ENCODE measurements at places on chromosomes 2 and 18.

DNA sequence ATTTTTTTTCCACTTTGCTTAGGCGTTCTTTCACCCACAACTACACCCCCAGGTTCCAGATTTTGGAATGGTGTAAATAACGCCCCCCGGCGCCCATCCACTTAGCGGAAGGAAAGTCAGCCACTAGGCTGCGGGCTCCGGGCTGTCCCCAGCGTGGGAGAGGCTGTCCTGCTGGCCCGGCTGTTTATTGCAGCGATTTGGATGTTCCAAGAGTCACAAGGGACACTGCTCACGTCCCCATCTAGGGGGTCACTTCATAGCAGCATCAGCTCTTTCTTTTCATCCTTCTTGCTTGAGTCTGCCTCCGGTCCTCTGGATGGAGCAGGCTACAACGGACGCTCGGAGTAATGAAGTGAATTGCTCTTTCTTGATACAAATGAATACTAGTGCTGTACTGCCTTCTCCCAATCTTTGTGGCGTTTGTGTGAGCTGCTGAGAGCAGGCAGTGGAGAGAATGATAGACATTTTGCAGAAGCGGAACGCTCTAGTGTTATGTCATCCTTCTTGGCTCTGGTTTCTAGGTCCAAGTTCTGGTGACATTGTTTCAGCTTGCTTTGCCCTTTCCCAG, 50.7 kb upstream of the PAIP2B start:
- peak; percentile 56 for DNase-seq

GRCh38 chr2:191703079-191703725, 25.3 kb downstream of the NABP1 start:
- no peak for DNase-seq

GRCh38 chr2:222998459-222998858, 53.5 kb upstream of the KCNE4 start:
- no peak for DNase-seq

DNA sequence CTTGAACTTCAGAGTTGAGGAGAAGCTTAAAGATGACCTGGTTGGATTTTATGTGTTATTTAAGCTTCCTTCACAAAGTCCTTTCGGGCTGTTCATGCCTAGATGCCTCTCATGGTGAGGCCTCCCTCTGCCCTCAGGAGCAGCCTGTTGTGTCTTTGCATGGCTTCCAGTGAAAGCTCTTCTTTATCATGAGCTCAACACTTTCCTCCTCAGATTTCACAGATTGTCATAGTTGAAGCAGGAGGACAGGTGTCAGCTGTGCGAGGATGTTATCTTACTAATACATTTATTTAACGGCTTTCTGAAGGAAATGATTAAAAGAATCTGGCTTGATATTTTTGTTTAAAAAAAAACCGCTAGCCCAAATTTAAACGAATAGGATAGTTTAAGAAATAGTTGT, 48.8 kb upstream of the ITSN2 start:
- DNase-seq: no peak

- DNase-seq: no peak
Observed at GRCh38 chr2:198368089-198368488, 563.7 kb downstream of the PLCL1 start.

DNA sequence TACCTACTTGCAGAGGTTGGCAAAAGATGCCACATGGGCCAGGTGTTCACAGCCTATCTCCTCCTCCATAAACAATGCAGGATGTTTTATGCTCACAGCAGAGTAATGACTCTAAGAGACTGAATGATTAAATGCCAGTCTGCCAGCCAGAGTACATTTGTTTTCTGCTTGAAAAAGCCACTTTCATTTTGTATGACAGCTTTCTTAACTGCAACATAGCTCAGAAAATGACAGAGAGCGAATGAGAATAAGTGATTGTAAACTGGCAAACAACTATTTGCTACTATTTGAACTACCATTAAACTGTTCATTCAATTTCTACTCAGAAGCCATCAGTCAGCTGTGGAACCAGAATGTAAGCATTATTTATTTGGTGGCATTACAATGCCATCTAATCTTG, 50.6 kb upstream of the DCC start:
- peak; percentile 73 for DNase-seq

DNA sequence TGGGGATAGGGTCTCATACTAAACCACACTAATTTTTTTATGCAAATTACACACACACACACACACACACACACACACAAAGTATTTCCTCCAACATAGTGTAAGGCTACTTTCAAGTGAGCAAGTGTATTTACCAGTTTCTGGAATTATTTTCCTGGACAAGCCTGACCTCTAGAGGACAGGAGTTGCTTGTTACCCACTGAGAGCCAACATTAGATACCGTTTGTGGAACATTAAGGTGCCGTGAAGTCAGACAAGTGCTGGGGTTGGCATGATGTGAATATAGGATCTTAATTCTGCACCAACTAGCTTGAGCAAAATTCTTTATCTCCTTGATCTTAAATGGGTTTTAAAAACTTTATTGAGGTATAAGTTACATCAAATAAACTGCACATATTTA, 39.3 kb upstream of the SERPINB2 start:
- peak; percentile 94 for DNase-seq

DNA sequence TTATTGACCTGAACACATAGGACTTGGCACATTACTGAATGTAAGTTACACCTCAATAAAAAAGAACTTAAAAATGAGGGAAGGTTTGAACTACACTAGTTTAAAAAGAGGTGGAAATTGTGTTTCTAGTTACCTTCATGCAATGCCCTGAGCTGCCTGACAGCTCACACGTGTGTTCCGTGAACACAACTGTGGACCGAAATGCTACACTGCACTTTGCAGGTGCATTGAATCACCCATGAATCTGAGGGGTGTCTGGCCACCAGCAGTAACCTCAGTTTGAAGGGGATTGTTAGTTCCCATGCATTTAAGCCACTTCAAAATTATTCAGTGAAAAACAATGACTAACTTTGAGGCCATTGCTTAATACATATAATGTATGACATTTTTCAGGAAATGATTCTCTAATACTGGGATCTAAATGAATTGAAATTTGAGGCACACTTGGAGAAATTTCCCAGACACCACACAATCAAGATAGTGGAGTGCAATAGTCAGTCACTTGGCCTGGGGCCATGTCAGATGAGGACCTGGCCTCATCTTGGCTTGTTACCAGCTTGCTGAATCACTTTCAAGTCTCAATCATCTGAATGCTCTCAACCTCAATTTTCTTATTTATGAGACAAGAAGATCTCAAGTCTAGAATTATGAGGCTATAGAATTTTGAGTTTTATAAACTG, 59.3 kb downstream of the MYL12B start:
- no peak for DNase-seq

DNA sequence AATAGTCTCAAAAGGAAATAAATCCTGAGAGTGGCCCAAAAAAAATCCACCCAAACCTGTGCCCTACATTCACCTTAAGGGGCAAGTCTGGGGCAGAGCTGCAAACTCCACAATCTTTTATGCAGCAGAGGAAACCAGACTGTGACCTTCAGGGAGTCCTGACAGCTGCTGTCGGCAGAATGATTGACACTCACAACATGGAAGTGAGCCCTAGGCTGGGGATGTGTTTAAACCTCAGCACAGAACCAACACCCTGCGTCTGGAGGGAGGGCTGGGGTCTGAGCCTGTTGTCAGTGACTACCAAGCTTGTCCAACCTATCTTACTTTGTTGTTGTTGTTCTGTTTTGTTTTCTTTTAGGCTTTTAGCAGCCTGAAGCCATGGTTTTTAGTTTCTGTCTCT, 39.6 kb downstream of the CRACDL start:
- DNase-seq: no peak

DNA sequence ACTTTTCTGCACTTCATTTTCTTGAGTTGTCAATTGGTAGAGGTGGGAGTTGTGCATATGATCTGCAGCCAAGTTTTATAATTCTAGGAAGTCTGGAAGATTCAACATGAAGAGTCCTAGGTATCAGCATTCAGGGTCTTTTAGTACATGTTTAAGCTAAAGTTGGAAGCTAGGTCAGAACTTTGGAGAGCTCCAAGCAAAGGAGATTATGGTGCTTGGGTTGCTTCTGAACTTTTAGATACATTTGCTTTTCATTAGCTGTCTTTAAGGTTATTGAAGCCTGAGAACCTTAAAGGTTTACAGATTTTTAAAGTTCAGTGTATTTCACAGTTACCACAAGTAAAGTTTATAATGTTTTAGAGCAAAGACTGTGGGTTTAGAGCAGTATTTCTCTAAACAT, 85.5 kb downstream of the EPC2 start:
- no peak for DNase-seq

DNA sequence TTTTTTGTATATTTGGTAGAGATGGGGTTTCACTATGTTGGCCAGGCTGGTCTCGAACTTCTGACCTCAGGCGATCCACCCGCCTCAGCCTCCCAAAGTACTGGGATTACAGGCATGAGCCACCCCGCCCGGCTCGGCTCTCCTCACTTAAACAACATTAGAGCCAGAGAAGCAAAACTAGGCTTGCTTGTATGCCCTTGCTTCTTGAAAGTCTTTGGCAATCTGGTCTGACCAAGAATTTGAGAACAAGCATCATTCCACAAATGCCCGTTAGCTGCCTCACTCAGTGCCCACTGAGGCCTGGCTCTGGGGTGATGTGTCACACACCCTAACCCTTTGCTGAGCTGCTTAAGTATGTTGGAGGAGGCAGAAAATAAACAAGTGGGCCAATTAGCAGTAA, 33.5 kb downstream of the SOWAHC start:
- no peak for DNase-seq

GRCh38 chr18:22703883-22704585, 229.1 kb upstream of the RBBP8 start:
- peak; percentile 73 for DNase-seq

DNA sequence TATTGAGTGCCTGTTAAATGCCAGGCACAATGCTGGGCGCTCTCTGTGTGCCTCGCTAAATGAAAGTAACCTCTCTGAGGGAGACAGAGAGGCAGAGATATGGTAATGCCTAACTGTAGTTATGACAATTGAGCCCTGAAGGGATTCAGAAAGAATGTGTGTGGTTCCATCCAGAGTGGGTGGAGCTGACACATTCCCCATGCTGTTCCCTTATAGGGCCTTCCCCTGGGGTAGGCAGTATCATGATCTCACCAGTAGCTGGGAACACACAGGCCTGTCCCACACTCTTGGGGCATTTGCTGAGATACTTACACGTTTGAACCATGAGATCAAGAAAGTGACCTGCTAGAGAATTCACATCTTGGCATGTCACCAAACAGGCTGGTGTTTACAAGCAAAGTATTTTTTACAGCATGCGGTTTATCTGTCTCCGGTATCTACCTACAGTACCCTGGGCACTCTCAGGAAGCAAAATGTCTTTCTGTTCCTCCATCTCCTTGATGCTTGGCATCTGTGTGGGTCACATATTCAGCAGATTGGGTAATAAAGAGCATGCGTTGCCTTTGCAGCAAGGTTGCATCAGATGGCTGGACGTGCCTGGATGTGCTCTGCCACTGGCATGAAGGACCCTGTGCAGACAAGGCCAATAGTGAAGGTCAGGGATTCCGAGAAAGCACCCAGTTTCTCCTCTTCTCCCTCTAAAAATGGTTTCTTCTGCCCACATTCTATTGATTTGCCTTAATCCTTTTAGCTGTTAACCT, 9.4 kb downstream of the CTIF start:
- DNase-seq: no peak

DNA sequence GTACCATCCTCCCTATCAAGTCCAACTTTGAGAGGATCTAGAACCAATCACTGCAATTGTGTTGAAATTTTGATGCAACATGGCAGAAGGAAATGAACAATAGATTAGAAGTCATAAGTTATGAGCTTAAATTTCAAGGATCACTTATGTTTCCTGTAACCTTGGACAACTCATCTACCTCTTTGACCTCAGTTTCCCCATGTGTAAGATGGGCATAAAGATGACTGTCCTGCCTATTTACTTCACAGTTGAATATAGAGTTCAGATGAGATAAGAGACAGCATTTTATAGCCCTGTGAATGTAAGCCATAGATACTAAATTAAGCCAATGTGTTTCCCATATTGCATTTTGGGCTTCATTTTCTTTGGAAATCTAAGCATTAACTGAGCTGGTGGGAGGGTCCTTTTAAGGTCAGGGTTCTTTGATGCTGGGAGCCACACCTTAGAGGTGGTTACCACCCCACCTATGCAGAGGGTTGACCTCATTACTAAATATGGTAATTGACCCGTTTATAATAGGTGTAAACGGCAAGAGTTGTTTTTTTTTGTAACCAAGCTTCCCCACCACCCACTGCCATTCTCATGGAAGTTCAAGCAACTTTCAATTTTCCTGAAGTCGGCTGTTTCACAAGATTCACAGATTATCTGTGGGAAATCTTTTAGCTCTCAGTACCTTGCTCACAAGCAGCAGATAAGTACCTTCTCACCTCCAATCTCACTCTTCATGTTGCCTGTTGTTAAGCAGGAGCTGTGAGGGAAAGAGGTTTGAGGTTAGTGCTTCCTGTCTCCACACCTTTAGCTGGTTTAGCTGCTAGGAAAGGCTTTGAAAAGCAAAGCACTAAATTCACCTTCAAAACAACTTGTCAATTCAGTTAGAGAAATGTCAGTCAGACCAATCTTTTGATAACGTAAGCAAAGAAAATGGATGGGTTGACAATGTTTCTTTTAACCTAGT, 13.3 kb downstream of the CD28 start:
- peak; percentile 4 for DNase-seq

GRCh38 chr2:173590276-173590861, 235.7 kb downstream of the CDCA7 start:
- peak; percentile 70 for DNase-seq

GRCh38 chr18:29147944-29148343, 971.0 kb upstream of the CDH2 start:
- DNase-seq: no peak

- DNase-seq: no peak
Observed at GRCh38 chr2:73830871-73831401, 2.2 kb downstream of the STAMBP start.

DNA sequence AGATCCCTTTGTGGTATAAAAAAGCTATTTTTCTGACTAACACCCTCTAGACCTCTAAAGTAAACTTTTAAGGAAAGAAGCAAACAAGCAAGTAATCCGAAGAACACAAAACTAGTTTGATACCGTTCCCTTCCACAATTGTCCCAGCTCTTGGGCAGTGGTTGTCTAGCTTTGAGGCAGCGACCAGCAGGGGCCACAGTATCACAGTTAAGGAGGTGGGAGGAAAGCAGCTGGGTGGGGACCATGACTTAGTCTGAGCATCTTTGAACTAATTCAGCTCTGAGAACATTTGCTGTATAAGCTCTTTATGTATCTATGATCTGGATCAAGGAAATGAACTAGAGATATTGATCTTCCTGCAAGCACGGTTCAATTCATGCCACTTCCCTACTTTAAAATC, 51.0 kb downstream of the SF3B1 start:
- DNase-seq: no peak

DNA sequence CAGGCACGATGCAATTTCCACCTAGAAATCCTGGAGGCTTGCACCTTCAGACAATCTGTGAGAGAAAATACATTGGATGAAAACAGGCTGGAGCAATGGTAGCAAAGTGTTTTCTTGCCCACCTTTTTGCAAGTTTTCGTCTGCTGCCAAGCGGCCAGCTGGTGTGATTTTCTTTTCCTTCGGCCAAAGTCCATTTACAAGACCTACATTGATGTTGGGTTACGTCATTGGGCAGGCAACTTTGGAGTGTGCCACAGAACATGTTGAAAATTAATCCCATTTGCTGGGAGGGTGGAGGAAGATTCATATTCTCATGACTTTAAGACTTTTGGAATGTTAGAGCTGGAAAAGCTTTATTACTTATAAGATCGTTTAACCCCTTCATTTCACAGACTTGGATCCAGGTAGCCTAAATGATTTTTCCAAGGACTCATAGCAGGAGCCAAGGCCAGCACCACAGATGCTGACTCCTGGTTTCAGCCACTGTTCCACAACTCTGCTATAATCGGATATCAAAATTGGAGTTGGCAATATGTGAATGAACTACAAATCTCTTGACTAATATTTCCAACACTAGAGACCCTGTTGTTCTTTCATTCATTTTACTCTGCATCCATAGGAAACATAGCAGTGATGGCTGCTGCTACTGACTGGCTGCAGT, 352.1 kb downstream of the RND3 start:
- DNase-seq: no peak

Data from NCI-H1417 (cell line).